ENCODE measurements at places on chromosomes 5 and 9.

- no peak for DNase-seq
Observed at GRCh38 chr5:891117-891836, 1.3 kb downstream of the BRD9 start.

DNA sequence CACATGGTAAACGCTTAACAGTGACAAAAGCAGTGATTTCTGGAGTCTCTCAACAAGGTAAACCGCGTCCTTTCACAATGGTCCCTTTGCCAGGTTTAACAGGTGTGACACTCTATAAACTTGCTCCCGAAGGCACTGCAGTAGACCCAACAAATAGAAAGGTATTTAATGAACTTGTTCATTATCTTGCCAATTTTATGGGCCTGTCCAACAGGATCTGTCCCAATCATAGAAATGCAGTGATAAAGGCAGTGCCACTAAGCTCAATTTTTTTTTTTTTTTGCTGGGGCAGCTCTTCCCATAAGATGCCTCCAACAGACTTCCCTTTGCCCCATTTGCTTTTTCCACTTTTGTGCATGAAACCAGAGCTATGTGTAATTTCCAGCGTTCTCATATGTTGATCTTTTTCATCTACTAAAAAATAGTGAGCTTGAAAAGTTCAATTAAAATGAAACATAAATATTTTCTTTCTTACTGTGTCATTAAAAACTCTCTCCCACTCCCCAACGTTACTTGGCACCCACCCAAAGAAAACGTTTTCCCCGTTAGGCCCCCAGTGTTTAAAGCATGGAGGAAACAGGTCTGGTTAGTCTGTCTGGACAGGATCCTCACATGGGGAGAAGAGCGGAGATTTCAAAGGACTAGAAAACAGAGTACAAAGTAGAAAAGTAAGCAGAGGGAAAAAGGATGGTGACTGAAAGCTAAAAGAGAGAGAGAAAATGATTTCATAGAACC lies 80.9 kb upstream of the SPATA31D4 start:
- no peak for DNase-seq

GRCh38 chr5:24385617-24386016 lies 259.2 kb downstream of the CDH10 start:
- no peak for DNase-seq

DNA sequence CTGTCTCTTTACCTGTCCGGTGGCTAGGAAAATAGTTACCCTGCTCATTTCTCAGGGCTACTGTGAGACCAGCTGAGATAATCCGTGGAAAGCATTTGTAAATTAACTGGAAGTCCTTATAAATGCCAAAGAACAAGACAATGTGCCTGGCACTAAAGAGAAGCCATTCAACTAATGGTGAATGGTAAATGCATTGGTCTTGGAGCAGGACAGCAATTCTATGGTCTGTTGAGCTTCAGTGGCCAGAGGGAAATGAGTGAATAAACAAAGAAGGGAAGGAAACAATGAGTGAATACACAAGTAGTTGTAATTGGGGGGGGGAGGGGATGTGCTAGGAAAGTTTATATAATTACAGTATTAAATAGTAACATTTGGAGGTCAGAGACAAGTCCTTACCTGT lies 353.6 kb downstream of the SEMA5A start:
- no peak for DNase-seq

DNA sequence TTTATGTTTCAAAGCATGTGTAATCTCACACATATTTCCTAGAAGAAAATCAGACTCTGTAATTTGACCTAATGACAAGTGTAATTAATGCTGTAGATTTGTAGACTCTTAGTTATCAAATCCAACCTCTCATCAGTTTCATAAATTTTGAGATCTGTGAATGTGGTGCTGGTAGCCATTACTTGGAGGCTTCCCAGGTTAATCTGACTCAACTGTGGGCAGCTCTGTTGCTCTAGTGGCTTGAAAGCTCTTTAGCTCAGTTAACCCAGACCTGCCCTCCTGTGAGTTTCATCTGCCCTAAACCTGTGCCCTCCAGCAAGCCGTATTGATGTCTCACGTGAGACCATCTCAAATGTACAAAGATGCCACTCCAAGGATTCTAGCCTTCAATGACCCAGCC lies 323.4 kb downstream of the FBXL7 start:
- DNase-seq: no peak

- DNase-seq: no peak
Observed at GRCh38 chr9:69899491-69899890, 78.9 kb downstream of the CFAP95 start.
